GM04503 (cell line): ENCODE measurements at places on chromosomes 4 and X.
A peak's percentile ranks its signal among the peaks of the same experiment; 100 is the strongest.

DNA sequence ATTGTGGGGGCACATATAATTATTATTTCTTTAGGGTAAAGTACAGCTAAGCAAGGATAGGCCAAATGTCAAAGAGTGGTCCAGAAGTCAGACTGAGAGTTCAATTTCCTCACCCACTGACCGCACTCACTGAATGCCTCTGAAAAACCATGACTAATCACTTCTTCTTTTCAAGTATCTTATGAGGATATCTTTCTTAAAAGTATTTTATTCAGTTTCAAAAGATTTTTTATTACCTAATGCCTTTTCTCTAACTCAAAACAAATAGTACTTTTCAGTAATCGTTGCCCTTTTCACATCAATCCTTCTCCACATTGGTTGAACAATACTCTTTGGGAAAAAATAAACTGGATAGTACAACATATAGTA is 61.7 kb upstream of the CAMK2D start:
- no peak for DNase-seq

GRCh38 chr4:59553063-59553720 is 1646.9 kb upstream of the ADGRL3 start:
- DNase-seq, result peak; percentile 11

GRCh38 chr4:109875106-109875505 is 27.2 kb downstream of the LRIT3 start:
- DNase-seq, result no peak

- DNase-seq, result no peak
Measured at GRCh38 chr4:151646322-151646721, 114.5 kb downstream of the GATB start.

GRCh38 chr4:13212936-13213335 is 271.2 kb downstream of the RAB28 start:
- DNase-seq, result no peak

GRCh38 chrX:73412930-73413329 is 33.9 kb upstream of the CDX4 start:
- DNase-seq, result no peak

DNA sequence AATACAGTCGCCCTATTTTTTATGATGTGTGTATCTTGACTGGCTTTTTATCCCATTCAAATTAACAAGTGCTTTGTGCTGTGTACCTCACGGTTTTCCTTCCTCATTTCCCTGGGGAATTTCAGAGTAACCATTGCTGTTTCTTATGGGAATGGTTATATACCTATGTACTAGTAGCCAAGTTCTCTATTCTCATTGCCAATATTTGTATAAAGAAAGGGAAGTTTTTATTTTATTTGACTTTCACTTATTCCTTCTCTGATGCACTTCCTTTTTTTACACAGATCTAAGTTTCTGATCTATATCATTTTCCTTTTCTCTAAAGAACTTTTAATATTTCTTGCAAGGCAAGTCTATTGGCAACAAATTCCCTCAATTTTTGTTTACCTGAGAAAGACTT is 181.3 kb downstream of the SOWAHB start:
- DNase-seq, result no peak

- DNase-seq, result no peak
Measured at GRCh38 chr4:76377911-76378310, 43.0 kb downstream of the CCDC158 start.

DNA sequence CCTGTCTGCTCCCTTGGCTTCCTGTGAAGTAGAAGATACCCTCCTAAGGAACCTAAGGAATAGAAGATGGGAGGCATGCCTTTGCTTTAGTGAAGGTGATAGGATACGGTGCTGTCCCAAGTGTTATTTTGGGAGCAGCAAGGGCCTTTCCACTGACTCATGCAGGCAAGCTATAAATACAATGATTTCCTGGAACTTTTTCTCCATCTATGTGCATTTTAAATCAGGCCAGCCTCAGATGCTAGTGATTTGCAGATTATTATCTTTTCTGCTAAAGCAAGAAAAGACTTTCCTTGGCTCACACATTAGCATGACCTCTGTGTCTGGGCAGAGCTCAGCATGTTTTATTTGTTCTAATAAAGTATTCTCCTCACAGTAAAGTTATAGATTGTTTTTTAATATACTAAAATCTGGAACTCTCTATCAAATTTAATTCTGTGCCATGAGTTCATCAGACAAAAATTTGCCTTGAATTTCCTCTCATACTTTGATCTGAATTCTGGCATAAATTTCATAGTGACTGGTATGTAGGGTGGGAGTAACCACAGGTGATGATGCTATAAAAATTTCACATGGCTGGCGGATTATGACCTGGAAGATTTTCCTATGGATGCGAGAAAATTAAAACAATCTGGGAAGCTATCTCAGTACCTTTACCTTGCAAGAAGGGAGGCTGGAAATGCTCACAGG is 131.7 kb downstream of the REPS2 start:
- peak; percentile 16 for DNase-seq

GRCh38 chr4:145779319-145779801 is 99.4 kb downstream of the C4orf51 start:
- DNase-seq, result no peak

- DNase-seq, result no peak
Measured at GRCh38 chrX:66399273-66399672, 235.2 kb downstream of the HEPH start.

GRCh38 chr4:146018247-146018646 is 79.6 kb upstream of the ZNF827 start:
- DNase-seq, result no peak

DNA sequence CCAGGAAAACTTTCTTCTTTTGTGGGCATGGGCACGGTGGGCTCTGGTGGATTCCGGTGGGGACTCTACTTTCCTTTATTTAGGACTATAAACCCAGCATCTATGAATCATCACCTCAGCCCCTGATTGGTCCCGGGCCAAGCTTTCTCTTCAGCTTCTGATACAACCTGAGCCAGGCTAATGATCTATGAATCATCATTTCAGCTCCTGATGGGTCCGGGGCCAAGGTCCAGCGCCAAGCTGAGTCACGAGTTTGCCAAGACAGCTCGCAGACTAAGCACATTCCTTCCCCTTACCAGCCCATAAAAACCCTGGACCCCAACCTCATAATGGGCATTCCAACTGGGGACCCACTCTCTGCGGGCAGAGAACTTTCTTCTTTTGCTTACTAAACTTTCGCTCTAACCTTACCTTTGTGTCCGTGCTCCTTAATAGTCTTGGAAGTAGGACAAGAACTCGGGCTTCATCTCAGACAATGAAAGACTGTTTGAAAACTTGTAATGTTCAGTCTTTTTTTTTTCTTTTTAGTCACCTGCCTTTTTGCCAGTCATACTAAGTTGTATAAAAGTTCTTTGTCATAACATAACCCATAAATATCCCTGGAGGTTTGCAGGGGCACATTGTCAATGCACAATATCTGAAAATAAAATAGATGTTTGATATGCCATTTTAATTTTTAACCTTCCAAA is 904.9 kb upstream of the EPHA5 start:
- DNase-seq, result no peak

GRCh38 chr4:152165146-152165545 is 370.7 kb downstream of the FBXW7 start:
- DNase-seq, result no peak

DNA sequence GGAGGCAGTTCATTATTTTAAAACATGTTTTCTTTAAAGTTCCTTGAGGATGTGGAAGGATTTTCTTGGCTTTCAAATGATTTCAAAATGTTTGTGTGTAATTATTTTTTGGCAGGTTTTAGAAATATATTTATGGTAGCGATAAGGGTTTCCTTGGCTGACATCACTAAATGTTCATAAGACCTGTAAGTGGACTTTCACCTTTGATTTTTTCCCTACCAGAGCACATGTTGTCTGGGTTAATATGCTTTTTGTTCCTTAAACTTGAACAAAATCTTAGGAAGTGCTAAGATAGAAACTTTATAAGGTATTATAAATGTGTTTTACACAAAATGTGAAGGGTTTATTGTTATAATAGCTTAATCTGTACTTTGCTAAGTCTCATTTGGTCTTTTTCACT is 315.6 kb downstream of the PCDH7 start:
- no peak for DNase-seq

DNA sequence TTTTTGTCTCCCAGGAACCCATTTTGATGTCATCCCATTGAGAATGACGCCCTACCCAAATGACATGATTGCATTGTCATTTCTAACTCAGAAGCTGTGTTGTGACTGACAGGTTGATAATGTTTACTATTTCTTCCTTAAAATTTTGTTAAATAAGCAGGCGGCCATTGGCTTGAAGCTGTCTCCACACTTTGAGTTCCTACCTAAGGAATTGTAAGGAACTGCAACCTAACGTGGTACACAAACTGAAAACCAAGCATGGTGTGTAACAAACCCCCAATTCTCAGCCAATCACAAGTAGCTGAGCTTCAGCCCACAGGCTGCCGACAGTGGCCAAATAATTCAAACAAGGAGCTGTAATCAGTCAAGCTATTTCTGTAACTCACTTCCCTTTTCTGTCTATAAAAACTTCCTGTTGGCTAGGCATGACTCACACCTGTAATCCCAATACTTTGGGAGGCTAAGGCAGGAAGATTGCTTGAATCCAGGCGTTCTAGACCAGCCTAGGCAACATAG is 2.9 kb upstream of the MND1 start:
- DNase-seq, result no peak
